ENCODE measurements at places on chromosomes 2 and 18. TPM values are rescaled to one million over a fixed set of nuclear protein-coding genes. Genes with fewer than 3 reads are reported as not detected.

DNA sequence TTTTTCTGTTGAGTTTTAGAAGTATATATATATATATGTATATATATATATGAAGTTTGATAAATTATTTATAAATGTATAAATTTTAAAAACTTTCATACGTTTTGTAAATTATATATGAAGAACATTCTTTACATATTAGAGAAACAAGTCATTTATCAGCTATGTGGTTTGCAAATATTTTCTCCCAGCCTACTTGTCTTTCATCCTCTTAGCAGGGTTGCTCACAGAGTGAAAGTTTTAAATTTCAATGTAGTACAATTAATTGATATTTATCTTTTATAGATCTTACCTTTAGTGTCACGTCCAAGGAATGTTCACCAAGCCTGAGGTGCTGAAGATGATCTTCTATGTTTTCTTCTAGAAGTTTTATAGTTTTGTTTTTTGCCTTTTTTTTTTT lies 78.3 kb upstream of the HS6ST1 start:
- no peaks in the 10 kb centered on the region for H3K36me3 ChIP-seq
- H3K4me1 ChIP-seq = peaks cover 10% of the 10 kb centered on the region
- no peak for DNase-seq
- H3K27ac ChIP-seq = no peak overlapping the region

DNA sequence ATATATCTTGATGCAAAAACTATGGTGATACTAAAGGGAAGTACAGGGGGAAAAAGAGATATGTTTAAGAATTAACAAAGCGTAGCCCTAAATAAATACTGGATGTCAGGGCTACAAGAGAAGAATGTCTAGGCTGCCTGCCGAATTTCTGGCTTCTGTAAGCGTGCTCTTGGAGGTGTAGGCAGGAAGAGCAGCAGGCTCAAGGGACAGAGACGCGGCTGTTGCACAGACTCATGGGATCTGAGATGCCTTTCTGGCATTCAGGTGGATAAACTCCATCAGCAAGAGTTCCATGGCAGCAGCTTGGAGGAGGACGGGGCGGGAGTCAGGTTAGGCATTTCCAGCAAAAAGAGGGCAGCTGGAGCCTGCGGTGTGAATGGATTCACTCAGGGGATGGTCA lies 123.2 kb upstream of the TWIST2 start:
- peaks cover 9% of the 10 kb centered on the region for H3K27me3 ChIP-seq
- no peaks in the 10 kb centered on the region for H3K36me3 ChIP-seq
- no peak overlapping the region for H3K27ac ChIP-seq
- peaks cover 15% of the 10 kb centered on the region for H3K4me1 ChIP-seq

RTN4 gene
- 456 TPM for total RNA-seq

DNA sequence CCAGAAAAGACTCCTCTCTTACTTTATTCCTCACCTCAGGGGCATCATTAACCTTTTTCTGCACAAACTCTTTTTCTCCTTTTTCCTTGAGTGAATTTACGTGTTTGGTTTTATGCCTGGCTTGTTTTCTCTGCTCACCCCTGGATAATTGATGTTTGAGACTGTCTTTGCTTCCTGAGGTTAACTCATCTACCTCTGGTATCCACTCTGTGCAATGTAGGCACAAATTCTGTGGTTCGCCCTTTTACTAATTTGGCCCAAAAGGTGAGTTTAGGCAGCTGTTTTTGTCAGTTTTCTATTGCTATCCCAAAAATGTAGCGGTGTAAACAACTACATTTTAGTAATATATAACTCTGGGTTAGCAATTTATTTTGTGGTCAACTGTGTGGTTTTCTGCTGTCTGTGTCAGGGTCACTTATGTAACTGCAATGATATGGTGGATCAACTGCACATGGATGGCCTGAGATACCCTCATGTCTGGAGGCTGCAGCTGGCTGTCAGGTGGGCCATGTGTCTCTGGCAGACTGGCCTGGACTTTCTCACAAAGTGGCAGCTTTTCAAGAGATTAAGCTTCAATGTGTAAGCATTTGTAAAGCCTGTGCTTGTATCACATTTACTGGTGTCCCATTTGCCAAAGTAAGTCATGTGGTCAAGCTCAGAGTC lies 329.7 kb downstream of the FSIP2 start:
- no peak overlapping the region for H3K4me3 ChIP-seq
- H3K27ac ChIP-seq = no peak overlapping the region
- no peaks in the 10 kb centered on the region for H3K27me3 ChIP-seq

TUBA3E gene
- not detected for total RNA-seq

NXPH2 gene
- total RNA-seq = 10.6 TPM

DNA sequence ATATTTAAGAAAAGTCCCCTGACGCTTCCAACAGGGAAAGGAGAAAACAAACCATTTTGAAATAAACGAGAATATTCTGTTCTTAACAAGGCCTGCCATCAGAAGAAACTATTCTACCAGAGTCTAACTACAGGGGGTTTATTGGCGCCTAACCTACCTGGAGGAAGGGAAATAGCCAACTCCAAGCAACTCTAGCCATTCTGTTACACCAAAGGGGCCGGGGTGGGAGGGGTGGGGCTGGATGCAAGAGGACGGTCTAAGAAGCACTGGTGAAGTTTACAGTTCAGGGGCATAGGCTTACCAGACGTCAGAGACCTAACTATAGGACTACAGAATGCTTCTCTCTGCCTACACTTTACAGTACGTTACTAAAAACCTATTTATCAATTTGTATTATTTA lies 60.5 kb upstream of the GALNT5 start:
- no peaks in the 10 kb centered on the region for H3K4me1 ChIP-seq
- no peak overlapping the region for H3K27ac ChIP-seq
- no peak overlapping the region for H3K4me3 ChIP-seq
- H3K27me3 ChIP-seq = no peaks in the 10 kb centered on the region
- H3K36me3 ChIP-seq = no peaks in the 10 kb centered on the region

DNA sequence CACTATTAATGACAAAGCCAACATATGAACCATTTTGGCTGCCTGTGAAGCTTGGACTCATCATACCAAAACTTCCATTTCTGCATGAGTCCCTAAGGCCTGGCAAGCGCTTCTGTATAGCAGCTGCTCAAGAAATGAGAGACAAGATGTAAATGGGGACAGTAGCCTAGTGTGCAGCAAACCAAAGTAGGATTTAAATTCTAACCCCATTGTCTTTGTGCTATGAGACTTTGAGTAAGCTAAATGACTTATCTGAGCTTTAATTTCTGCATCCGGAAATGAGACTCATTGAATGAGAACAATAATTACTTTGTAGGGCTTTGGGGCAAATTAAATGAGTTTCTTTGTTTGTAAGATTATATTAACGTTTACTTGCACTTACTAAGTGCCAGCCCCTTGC lies 536.4 kb upstream of the CDH7 start:
- H3K4me1 ChIP-seq = no peaks in the 10 kb centered on the region
- no peak overlapping the region for H3K27ac ChIP-seq
- H3K27me3 ChIP-seq = no peaks in the 10 kb centered on the region
- no peak for DNase-seq

- DNase-seq = peak; percentile 73
- H3K27ac ChIP-seq = peak overlapping the region; percentile 7
- no peaks in the 10 kb centered on the region for H3K4me1 ChIP-seq
- no peaks in the 10 kb centered on the region for H3K36me3 ChIP-seq
- H3K27me3 ChIP-seq = no peaks in the 10 kb centered on the region
- no peak overlapping the region for H3K4me3 ChIP-seq
These were observed 22.8 kb upstream of the RUFY4 start for GRCh38 chr2:218046238-218046637.

DNA sequence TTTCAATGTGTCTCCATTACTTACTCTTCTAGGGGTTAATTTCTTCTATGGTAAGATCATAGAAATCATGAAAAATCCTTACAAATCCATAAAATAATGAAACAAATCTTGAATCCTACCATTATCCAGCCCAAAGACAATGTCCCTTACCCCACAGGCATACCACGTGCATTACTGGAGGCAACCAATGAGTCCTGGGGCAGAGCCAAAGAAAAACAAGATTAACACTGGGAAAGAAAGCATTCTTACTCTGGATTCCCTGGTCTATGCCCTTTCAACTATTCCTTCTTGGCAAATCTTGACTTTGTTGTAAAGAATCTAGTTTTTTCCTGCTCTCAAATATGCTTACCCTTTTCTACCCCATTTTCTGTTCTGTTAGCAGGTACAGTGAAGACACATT lies 3.1 kb upstream of the GALNT1 start:
- no peak overlapping the region for H3K4me3 ChIP-seq
- no peaks in the 10 kb centered on the region for H3K36me3 ChIP-seq
- peaks cover 9% of the 10 kb centered on the region for H3K4me1 ChIP-seq
- no peaks in the 10 kb centered on the region for H3K27me3 ChIP-seq
- no peak for DNase-seq

DNA sequence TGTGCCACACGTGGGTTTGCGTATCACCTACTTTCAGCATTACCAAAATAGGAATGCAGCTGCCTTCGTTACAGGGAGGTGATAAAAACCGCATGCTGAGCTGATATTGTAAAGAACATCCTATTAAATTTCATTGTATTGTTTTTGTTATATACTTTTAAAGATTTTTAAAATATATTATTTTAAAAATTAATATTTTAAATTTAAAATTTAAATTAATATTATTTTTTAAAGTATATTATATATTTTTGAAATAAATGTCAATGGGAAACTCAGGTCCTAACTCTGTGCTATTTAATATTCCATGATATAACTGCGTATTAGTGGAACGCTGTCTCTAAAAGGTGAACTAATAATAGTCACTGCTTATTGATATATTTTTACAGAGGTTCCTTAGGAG lies 51.2 kb downstream of the CTNNA2 start:
- H3K27ac ChIP-seq = no peak overlapping the region
- H3K4me1 ChIP-seq = no peaks in the 10 kb centered on the region
- no peak overlapping the region for H3K4me3 ChIP-seq
- DNase-seq = no peak

- H3K27ac ChIP-seq = no peak overlapping the region
- no peaks in the 10 kb centered on the region for H3K27me3 ChIP-seq
- no peak overlapping the region for H3K4me3 ChIP-seq
These were observed 48.4 kb upstream of the LAPTM4A start for GRCh38 chr2:20099780-20100179.

DNA sequence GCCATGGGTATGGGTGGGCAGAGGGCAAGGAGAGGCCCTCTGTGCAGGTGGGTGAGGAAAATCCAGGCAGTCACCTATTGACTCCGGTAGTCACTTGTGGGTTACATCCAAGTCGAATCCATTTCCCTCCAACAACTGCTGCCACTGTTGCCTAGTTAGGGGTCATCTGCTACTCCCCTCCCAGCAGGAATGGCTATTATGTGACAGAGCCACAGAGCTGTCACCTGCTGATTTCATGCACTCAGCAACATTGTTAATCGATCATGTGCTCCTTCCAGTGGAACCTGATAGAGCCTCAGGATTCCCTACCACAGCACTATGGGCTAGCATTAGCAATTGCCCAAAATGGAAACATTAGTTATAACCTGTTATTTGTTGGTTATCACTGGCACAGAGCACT lies 31.4 kb downstream of the POLR1A start:
- peaks cover 84% of the 10 kb centered on the region for H3K36me3 ChIP-seq
- H3K27ac ChIP-seq = no peak overlapping the region
- H3K27me3 ChIP-seq = no peaks in the 10 kb centered on the region
- H3K4me3 ChIP-seq = no peak overlapping the region
- peaks cover 24% of the 10 kb centered on the region for H3K4me1 ChIP-seq

VAMP5 gene
- 18.0 TPM for total RNA-seq

- no peak for DNase-seq
- no peaks in the 10 kb centered on the region for H3K4me1 ChIP-seq
- no peak overlapping the region for H3K4me3 ChIP-seq
These were observed 34.0 kb downstream of the TIMM21 start for GRCh38 chr18:74182335-74182734.

GRCh38 chr2:190678444-190679162 lies 29.7 kb downstream of the NAB1 start:
- no peaks in the 10 kb centered on the region for H3K27me3 ChIP-seq
- no peak overlapping the region for H3K4me3 ChIP-seq
- peaks cover 22% of the 10 kb centered on the region for H3K36me3 ChIP-seq
- H3K4me1 ChIP-seq = peaks cover 3% of the 10 kb centered on the region
- peak; percentile 43 for DNase-seq

- H3K4me3 ChIP-seq = no peak overlapping the region
- H3K27me3 ChIP-seq = no peaks in the 10 kb centered on the region
- no peaks in the 10 kb centered on the region for H3K4me1 ChIP-seq
These were observed 576.0 kb downstream of the LRP1B start for GRCh38 chr2:141554810-141555209.

DNA sequence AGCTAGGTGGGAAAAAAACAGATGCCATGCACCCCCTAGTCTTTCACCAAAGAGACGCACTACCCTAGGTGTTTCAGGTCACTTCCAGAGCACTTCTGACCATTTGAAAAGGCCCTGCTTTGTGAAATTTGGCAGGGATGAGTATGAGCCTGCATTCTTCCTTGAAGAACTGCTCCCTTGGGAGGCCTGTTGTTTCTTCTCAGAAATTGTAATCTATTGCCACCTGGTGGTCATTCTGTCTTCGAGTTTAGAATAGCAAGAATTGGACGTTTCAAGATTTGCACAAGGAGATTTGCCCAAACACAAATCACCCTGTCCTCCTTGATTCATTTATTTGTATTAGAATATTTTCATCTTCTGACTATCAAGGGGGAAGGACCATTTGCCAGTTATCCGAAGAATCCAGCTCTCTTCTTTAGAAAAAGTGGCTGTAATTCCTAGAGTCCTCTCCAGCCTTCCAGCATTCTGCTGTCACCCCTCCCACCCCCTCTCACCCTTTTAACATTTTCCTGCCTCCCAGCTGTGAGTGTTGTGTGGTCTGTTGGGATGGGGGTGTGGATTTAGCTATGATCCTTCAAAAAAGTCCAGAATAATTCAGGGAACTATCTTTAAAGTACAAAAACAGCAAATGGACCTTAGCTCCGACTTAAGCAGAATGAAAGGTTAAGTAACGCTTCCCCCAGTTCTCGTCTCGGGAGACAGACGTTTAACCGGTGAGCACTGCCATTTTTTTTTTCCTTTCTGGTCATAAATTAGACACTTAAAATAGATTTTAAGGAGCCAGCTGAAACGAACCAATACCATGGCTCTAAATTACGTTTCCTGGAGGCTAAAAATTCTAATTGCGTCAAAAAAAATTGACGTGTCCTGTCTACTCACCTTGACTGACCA lies 3.7 kb upstream of the GAD1 start:
- no peak overlapping the region for H3K4me3 ChIP-seq
- DNase-seq = peak; percentile 94
- H3K4me1 ChIP-seq = peaks cover 29% of the 10 kb centered on the region

DNA sequence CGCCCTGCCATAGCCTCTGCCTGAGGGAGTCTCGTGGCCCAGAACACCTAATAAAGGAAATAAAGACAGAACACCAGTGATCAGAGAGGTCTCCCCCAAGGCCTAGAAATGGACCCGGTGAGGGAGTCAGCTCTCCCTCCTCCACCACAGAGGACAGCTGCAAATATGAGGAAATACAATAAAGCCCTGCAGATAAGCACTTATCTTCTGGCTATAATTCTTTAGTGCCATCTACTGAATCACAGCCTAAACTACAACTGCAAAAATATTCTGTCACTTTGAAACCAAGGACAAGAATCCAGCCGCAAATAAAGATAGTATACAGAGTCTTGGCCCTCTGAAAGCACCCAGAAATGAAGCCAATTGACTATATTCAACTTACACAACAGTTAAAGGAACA lies 42.4 kb upstream of the TACR1 start:
- no peak overlapping the region for H3K4me3 ChIP-seq
- no peak for DNase-seq
- no peaks in the 10 kb centered on the region for H3K4me1 ChIP-seq
- H3K27ac ChIP-seq = no peak overlapping the region
- H3K36me3 ChIP-seq = no peaks in the 10 kb centered on the region

GRCh38 chr2:78941751-78942150 lies 83.8 kb upstream of the REG3G start:
- no peak overlapping the region for H3K4me3 ChIP-seq
- H3K36me3 ChIP-seq = no peaks in the 10 kb centered on the region
- no peaks in the 10 kb centered on the region for H3K4me1 ChIP-seq
- DNase-seq = no peak

Data from muscle of leg (tissue), 16 donors.